Astrocyte of the cerebellum (primary cell): ENCODE measurements at places on chromosomes 2 and 18.

GRCh38 chr2:175107146-175107545 lies 60.9 kb downstream of the ATF2 start:
- DNase-seq, result no peak

- no peak for DNase-seq
Measured at GRCh38 chr2:224072541-224073188, 33.6 kb upstream of the SERPINE2 start.

GRCh38 chr2:232983669-232984140 lies 29.4 kb downstream of the NGEF start:
- no peak for DNase-seq

DNA sequence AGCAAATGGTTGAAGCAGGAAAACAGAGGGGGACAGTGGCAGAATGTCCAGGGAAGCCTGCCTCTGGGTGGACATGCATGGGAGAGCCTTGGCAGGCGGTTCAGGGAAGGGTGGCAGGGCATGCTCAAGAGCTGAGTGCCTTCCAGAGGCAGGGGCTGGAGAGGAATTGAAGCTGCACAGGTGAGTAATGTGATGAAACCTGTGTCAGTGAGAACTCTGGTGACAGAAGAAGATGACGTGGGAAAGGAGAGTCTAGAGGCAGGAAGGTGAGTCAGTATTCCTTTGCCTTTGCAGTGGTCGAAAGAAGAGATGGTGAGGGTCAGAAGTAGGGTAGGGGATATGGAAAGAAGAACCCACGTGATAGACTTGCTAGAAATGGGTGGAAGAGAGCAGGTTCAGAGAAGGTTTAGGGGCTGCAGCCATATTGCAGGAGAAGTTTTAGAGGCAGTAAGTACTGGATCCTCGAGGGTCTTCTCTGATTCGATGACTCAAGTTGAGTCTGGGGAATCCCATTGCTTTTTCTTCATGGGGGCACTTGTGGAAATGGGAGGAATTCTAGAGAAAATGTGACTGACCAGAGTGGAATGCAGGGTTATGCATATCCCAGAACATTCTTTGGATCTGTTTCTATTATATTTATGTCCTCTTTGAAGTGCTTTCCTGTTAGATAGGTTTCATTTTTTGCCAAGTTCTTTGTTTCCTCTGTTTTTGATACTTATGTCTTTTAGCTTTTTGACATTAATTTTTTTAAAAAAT lies 37.4 kb downstream of the TMEM87B start:
- peak; percentile 69 for DNase-seq

DNA sequence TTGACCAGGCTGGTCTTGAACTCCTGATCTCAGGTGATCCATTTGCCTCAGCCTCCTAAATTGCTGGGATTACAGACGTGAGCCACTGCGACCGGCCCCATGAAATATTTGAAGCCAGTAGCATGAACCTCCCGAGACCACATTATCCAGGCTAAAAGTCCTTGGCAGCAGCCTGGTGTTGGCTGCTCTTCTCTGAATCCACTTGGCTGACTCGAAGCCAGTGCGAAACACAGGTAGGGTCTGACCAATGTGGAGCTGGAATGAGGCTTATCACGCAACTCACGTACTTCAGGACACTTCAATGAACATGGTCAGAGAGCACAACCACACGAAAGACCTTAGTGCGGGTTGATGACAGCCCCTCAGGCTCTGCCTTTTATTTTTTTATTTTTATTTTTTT lies 38.4 kb downstream of the USP40 start:
- DNase-seq, result no peak
